ENCODE measurements at places on chromosomes 16 and 17.

DNA sequence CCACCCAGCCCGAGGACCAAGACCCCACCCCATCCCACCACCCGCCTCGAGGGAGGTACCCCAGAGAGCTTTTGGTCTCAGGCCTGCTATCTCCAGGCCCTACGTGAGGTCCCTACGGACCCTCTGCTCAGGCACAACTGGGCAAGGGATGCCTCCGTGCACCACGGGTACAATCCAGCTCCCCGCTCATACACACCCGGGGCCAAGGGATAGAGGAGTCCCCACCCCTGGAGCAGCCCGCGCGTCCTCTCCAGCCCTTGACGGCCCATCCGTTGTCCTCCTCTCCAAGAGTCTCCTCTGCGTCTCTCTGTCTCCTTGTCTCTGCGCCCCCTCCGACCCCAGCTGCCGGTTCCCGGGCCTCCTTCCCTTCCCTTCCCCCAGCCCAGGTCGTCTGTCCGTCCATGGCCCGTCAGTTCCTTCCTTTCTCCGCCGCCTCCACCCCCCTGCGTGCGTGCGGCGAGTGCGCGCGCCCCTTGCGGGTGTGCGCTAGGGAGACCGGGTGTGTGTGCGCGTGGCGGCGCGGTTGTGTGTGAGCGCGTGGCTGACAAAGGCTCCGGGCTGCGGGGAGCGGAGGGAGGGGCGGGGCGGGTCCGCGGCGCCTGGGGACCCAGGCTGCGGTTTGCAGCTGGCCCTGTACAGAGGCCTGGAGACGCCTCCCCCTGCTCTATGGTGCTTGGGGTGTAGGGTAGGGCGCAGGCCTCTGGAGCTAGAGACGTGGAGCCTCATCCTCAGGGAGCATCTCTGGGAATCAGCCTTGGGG lies 930 bp downstream of the SPNS2 start:
- no peak for DNase-seq

- DNase-seq, result no peak
Observed at GRCh38 chr17:11797803-11798202, 199.5 kb downstream of the ZNF18 start.

DNA sequence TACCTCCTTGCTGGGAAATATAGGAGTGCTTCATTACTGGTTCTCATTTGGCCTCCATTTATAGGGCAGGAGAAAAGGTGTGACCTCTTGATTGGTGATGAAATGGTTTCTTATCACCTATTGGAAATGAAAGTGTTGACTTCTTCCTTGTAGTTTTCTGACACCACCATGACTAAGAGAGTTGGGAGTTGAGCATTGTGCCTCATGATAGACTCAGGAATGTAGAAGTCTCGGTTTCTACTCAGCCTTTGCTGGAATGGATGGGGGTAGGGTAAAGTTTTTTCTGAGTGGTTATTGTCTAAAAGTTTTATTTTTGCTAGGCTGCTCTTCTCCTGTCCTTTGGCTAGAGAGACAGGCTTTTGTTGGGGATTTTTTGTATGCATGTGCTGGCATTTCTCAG lies 117.4 kb downstream of the PHKB start:
- no peak for DNase-seq

DNA sequence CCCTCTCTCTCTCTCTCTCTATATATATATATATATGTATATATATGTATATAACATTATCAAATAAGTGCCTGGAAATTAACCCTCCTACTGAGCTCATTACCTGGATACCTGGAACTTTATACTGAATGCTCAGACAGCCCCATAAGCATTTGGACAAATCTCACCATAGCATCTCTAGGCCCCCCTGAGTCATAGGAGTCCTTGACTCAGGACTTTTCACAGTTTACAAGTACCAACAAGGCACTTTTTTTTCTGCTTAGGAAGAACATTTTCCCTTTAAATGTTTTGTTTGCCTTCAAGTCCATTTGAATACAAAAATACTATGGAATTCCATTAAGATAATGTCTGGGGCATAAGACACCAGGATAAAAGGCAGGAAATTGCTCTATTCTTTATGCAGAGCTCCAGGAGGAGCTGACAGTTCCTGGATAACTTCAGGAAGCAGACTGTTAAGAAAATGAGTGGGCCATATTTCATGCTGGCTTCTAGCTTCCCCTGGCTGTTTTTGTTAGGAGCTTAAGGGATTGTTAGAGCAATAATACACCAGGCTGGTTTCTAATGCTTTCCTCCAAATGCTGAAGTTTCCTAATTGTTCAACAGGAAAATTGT lies 171.7 kb upstream of the ASIC2 start:
- no peak for DNase-seq

- DNase-seq, result no peak
Observed at GRCh38 chr16:4957420-4957719, 760 bp upstream of the SEC14L5 start.

DNA sequence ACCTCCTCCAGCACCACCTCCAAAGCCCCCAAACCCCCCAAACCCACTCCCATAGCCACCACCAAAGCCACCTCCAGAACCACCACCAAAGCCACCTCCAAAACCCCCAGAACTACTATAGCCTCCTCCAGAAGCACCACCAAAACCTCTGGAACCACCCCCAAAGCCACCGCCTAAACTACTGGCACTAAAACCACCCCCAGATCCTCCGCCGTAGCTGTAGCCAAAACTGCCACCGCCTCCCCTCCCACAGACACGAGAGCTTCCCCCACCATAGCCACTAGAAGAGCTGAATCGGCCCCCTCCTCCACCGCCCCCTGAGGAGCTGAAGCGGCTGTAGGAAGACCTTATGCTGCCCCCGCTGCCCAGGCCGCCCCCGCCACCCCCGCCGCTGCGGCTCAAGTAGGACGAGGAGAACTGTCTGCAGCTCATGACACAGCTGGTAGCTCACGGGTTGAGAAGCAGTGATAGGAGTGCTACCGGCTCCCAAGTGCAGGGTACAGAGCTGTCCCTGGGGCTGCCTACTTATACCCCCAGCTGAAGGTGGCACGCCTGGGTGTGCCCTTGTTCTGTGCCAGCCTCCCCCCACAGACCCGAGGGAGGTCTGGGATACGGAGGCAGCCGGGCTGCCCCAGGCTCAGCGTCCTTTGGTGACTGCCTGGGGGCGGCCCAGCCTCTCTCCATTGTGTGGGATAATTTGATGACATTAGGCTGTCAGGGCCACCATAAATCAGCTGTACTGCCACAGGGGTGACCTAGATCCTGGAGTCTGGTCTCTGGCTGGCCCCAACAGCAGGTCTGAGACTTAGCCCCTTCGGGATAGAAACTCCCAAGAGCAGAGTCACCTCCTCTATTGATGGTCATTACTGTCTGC lies at the start of gene KRT9:
KRT9 (minus strand) TSS at position 499 of the 874 bp plus-strand sequence; CDS start at position 432, 67 bp downstream.
- DNase-seq, result no peak

- DNase-seq, result no peak
Observed at GRCh38 chr16:83102336-83102735, 475.6 kb downstream of the CDH13 start.

GRCh38 chr17:76094046-76094445 lies 9.5 kb downstream of the EXOC7 start:
- no peak for DNase-seq

DNA sequence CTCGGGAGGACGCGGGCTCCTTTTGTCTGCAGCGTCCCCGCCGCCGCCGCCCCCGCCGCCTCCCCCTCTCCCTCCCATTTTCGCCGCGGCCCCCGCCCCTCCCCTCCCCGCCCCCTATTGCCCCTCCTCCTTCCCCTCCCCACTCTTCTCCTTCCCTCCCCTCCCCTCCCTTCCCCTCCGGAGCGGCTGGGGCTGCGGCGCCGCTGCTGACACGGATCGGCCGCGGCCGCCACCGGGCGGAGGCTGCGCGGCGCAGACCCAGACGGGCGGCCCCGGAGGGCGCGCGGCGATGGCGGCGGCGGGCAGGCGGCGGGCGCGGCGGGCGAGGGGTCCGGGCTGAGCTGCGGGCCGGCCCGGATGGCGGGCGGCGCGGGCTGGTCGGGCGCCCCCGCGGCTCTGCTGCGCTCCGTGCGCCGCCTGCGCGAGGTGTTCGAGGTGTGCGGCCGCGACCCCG lies at the start of gene RAB11FIP4:
RAB11FIP4 (plus strand) TSS at position 180 of the 454 bp plus-strand sequence; CDS start at position 358, 178 bp downstream.
- DNase-seq, result no peak

GRCh38 chr17:67376415-67376736 lies 705 bp upstream of the PITPNC1 start:
- DNase-seq, result no peak

DNA sequence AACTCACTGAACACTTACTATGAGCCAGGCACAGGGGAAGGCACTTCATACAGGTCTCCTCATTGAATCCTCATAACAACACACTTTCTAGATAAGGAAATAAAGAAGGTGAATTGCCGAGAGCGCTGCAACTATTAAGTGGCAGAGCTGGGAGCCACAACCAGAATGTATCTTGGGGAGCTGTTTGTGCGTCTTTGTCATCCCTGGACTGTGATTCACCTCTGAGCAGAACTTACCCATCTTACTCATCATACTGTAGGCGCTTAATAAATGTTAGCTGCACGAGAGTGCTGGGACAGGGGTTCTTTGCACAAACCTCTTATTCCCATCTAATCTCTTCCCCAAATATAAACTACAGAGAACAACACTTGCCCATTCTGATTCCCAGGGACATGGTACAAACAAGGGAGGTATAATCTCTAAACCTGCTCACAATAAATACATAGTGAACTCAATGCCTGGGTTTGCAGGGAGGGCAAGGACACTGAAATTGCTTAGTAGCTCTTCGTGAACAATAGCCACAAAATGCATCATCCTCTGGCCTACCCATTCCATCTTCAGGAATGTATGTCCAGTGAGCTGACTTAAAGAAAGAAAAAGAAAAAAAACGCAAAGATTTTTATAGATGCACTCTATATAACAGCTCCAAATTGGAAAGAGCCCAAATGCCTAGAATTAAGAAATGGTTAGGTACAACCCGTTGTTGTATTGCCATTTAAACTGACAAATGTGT lies 43.0 kb downstream of the MYO18A start:
- DNase-seq, result no peak

- DNase-seq, result no peak
Observed at GRCh38 chr17:50689251-50689650, 18.5 kb downstream of the ANKRD40 start.

DNA sequence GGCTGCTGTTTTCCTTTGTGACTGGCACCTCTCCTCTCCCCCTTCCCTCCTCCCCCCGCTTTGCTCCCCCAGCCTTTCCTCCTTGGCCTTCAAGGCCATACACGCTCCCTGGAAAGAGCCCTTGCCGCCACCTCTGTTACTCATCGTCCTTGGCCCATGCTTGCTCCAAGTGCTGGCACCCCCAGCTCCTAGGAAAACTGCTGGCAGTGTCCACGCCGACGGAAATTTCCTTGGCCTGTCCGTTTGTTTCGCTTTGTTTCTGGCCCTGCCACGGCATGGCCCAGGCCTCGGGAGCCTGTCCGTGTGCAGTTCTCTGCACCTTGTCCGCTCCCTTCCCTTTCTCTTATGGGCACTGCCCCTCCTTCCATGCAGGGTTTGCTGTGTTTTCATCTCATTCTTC lies 18.0 kb downstream of the CA5A start:
- DNase-seq, result peak; percentile 65

- no peak for DNase-seq
Observed at GRCh38 chr16:89613231-89613953, at the start of gene DPEP1. Gene DPEP1 (plus strand): TSS chr16:89613642. CDS start chr16:89630411, 16,769 bp downstream.

DNA sequence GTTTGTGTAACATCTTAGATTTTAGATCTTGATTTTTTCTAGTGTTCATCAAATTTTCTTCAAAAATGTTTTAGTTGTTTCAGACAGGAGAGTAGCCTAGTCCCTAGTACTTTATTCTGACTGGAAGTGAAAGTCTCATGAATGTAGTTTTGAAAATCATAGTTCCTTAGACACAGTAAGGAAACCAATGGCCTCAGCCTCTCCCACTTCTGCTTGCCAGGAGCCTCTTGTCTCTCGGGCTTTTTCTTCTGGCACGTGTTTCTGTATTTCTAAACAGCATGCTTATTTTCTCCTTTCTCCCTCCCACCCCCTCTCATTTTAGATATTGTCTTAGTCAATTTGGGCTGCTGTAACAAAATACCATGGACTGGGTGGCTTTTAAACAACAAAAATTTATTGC lies 9.8 kb downstream of the SLFN5 start:
- DNase-seq, result peak; percentile 19

DNA sequence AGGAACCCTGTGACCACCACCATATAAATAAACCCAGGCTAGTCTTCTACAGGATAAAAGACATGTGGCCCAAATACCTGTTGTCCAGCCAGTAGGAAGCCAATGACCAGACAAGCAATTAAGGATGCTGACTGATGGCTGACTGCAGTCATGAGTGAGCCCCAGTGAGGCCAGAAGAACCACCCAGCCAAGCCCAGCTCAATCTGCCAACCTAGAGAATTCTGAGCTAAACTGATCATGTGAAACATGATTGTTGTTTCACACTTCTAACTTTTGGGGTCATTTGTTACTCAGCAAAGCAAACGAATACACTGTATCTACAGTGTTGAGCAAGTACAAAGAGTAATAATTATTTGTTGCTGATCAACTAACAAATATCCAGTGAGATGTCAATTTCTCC lies 86.4 kb downstream of the DNAH3 start:
- DNase-seq, result no peak

- DNase-seq, result no peak
Observed at GRCh38 chr17:48027322-48027981, 10.1 kb downstream of the COPZ2 start.

DNA sequence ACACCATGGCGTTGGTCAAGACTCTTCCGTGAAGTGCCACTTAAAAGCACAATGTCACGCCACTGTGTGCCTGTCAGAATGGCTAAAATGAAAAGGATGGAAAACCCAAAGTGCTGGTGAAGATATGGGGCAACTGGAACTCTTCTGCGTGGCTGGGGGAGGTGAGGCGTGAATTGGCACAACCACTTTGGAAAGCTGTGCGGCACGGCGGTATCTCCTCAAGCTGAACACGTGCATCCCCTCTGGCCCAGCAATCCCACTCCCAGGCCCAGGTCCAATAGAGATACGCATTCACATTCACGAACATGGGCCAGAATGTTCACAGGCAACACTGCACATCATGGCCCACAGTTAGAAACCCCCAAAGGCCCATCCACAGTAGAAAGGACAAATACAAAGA lies 8.9 kb downstream of the DUSP3 start:
- DNase-seq, result no peak

DNA sequence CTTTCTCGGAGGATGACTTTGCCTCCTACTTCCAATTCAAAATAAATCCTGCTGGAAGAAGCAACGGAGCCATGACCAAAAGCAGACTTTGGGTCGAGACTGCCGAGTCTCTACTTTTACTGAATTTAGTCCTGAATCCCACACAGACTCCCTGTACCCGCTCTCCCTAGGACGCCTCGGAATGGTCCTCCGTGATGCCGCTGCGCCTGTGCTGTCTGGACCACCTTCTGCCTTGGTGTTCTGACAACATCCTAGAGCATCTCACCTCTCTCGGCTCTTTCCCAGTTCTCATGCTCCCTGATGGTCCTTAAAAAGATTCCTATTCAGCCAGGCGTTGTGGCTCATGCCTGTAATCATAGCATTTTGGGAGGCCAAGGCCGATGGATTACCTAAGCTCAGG lies 181.1 kb upstream of the HSBP1 start:
- DNase-seq, result no peak

DNA sequence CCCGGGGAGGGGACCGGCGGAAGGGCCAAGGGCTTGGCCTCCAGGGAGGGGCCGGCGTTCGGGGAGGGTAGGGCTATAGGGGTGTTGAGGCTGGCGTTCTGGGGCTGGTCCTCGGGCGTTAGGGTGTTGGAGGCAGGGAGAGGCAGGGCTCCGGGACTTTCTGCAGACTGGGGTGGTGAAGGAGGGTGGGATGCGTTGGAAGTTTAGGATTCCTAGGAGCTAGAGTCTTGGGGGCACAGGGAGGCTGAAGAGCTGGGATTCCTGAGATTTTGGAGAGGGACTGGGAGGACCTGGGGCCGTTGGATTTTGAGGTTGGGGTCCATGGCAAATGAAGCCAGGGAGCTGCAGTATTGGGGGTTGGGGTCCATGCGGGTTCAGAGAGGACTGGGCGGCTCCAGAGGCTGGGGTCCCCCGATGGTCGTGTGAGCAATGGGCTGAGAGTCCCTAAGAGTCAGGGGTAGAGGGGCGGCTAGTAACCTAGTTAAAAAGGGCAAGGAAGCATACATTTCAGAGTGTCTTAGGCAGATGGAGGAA lies 740 bp downstream of the NFATC2IP start:
- DNase-seq, result no peak

All from hindlimb muscle (tissue), 1 donor.